ENCODE measurements at places on chromosomes 7 and 10. TPM values are rescaled to one million over a fixed set of nuclear protein-coding genes. Genes with fewer than 3 reads are reported as not detected.

DNA sequence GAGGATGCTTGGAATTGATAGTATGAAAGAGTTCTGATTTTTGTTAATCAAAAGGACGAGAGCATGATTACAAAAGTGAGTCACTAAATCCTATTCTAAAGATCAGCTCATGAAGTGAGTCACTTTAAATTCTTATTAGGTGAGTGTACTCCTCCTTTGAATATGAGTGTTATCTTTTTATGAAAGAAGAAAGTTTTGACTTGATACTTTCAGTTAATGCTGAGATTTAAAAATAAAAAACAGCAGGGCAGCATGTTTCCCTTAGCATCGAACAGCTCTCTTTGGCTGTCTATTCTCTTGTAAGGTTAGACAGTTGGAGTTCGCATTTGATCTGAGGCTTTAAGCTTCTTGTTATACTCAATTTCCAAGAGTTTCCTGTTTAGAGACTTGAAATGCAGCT, 222.0 kb downstream of the TWIST1 start:
- DNase-seq: no peak

DNA sequence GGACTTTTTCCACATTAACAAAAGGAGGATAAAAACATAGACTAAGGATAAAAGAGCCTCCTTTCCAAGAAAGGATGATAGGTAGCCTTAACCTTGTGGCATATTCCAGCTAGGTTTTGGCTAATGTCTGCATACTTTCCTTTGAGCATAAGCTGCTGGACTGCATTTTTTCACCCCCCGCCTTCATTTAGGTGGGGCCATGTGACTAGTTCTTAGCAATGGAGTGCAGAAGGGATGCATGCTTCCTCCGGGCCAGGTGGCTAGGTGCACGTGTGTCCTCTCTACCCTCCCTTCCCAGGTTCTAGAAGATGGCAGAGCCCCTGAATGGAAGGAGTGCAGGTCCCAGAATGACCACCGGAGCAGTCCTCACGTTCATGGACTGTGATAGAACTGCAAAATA, 59.8 kb downstream of the BPGM start:
- no peak for DNase-seq

GRCh38 chr7:7639847-7640220, 718 bp upstream of the UMAD1 start:
- DNase-seq: peak; percentile 11

The ENO4 gene
- total RNA-seq: not detected

- peak; percentile 81 for DNase-seq
Observed at GRCh38 chr10:114719311-114719710, 61.2 kb upstream of the ABLIM1 start.

Data from HepG2 (cell line).